ENCODE measurements at places on chromosomes 2 and 18. TPM values are rescaled to one million over a fixed set of nuclear protein-coding genes. Genes with fewer than 3 reads are reported as not detected.

DNA sequence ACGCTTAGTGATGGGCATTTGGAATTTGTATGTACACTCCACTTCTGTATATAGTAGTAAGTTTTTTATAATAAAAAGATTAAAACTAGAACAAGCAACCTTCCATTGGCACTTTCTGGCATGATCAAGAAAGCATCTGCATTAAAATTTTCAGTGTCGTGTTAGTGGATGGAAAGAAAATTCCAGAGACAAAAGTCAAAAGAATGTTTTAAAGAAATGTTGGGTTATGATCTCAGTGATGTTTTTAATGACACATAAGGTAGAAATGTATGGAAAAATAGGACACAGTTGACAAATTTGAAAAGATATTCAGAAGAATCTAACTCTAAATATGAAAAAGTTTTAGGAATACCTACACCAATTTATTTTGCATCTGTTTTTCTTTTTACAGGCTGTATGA lies 126.1 kb upstream of the FAM117B start:
- no peak for DNase-seq

DNA sequence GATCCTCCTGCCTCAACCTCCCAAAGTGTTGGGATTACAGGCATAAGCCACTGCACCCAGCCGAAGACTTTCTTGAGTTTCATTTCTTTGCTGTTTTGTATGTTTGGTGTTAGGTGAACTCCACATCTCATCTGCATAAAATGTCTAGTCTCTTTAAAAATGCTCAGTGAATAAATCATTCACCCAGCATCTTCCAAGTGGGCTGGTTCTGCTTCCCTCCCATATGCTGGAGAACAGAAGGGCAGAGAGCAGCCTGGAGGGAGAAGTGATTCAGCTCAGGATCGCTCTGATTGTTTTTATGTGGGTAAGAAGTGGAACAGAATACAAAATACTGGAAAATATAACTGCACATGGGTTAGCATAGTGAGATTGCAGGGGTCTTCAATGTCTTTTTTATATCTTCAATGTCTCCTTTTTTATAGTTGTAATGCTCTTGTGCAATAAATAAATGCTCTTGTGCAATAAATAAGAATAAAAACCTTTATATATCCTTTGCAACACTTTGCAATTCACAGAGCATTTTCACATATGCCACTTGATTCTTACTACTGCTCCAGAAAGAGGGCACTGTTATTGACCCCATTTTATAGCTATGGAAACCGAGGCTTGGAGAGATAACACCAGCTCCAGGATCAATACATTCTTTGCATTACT lies 253.0 kb upstream of the NCKAP5 start:
- no peak for DNase-seq

- DNase-seq = no peak
Measured at GRCh38 chr2:164599954-164600589, 21.2 kb downstream of the GRB14 start.

DNA sequence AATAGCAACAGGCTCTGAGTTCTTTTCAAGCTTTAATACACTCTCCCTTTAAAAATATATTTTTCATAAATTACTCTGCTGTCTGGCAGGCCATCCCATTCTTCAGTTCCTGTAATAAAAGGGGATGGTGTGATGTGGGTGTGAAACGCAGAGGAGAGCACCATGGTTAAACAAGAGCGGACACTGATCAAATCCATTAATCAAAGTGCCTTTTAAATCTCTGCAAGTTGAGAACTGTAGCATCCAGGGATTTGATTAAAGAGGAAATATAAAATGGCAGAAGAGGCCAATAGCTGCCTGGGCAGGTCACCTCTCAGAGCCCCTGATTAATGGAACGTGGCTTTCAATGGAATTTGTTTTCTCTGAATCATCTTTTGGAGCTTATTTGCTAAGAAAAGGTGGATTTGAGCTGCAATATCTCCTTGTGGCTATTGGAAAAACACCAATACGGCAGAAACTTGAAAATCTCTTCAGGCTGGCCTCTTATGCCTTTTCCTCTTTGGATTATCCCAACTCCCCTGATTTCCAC lies 96.9 kb downstream of the ACTR3 start:
- no peak for DNase-seq

KCMF1 gene
- total RNA-seq = 62.2 TPM

APOB gene
- 0.23 TPM for total RNA-seq

MARCHF4 gene
- total RNA-seq = 0.09 TPM
